ENCODE measurements at places on chromosomes 5 and 9.

- DNase-seq = no peak
Observed at GRCh38 chr5:59285300-59286016, 608.1 kb downstream of the PDE4D start.

DNA sequence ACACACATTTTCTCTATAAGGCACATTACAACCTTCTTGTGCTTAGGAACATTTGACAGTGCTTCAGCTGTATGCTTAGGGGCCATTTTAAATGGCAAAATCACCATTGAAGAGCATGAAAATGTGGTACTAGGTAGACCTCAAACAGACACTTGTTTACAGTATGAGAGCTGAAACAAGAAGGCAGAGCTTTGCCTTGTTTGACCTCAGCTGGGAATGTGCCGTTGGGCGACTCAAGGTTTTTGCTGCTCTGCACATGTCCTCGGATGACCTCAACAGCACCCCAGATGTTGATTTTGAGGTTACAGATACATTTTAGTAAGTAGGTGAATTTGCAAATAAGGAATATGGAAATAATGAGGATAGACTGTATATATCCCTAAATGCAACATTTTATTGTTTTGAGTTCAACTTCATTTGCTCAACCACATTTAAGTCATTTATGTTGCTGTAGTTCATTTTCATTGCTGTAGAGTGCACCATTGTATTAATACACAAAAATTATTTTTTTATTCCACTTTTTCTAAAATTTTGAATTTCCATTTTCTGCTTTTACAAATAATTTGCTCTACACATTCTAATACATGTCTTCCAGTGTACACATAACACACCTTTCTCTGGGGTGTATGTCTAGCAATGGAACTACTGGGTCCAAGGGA lies 206.8 kb downstream of the NR3C1 start:
- no peak for DNase-seq

- no peak for DNase-seq
Observed at GRCh38 chr9:128705051-128705965, 3.0 kb downstream of the PKN3 start.

DNA sequence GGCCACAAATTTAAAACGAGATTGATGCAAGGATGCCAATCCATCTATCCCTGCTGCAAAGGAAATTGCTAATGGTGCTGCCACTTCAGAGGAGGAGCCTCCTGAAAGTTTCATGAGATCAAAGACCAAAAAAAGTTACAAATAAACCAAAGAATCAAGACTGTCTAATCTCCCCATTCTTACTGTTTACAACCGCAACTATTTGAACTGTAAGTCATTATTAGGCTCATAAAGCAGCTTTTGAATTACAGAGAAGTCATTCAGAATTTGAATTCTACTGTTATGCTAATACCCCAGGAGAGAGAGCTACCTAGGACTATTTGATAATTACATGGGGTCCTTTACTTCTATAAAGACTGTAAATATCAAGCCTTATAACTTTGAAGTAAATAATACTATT lies 1613.6 kb upstream of the WWC1 start:
- no peak for DNase-seq

- no peak for DNase-seq
Observed at GRCh38 chr5:43301653-43302091, 11.5 kb downstream of the HMGCS1 start.

- DNase-seq = no peak
Observed at GRCh38 chr5:135660826-135661575, 82.2 kb upstream of the CXCL14 start.

DNA sequence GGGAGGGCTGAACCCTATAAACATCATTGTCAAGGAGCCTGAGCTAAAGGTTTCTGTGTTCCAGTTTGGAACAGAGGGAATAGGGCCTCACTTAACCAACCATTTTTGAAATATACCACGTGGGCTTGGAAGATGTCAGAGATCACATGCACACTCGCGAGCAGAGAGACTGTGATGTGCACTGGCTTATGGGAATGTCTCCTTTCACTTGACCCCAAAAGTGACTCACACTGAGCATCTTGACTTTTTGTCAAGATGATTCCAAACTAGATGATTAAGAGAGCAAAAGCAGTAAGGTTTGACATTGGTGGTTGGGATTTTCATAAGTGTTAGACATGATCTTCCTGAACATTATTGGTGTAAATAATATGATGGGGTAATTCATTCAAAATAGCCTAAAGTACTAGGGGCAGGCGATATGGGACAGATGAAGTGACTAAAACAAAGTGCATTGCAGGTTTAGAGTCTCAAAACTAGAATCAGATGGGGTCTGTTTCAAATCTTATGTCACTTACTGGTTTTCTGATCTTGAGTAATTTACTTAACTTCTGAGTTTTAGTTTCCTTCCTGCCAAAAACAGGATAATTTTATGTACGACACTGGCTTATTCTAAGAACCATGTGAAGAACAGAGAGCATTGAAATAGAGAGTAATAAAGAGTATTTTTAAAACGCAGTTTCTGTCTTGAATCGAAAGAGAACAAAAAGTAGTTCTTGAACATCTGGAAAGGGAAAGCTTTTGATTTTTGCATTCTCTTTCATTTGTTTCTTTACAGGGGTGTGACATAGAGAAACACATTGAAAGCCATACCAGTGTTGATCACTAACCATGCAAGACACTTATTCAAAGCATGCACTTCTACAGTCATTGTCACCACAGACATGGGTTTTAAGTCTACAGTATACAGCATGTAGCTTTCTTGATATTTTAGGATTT lies 383.0 kb downstream of the DIRAS2 start:
- peak; percentile 6 for DNase-seq
